ENCODE measurements at places on chromosomes 7 and 10.

DNA sequence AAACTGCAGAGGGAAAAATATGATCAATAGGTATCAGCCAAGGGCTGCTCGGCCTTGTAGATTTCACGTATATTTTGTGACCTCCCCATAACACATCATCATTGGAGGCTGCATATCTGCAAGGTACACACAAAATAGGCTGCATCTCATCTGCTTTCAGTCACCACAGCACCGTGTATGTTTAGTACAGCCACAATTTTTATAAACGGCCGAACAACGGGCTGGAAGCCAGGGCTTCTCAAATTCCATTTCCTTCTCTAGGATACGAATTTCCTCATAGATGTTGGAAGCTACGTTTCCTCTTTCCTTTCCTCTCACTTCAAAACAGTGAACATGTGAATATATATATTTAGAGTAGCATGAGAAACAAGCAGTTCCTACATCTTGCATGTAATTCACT, 20.2 kb upstream of the FOXK1 start:
- no peak for DNase-seq

DNA sequence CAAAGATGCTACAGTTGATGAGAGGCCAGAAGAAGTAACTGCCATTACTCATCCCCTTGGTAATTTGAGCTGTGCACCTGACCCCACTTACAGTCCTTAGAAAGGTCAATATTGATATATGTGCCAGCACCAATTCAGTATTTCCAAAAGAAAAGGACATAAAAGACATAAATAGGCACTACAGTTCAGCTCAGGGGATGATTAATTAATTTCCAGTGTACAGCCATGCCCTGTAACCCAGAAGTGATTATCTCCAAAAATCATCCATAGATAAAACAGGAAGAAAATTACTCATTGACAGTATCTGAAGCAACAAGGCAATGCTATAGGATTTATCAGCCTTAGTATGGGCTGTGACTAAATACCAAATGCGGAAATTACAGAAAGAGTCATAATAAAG, 82.4 kb downstream of the PHYHIPL start:
- no peak for DNase-seq

GRCh38 chr10:71984809-71985388, 20.7 kb downstream of the CHST3 start:
- DNase-seq: no peak

DNA sequence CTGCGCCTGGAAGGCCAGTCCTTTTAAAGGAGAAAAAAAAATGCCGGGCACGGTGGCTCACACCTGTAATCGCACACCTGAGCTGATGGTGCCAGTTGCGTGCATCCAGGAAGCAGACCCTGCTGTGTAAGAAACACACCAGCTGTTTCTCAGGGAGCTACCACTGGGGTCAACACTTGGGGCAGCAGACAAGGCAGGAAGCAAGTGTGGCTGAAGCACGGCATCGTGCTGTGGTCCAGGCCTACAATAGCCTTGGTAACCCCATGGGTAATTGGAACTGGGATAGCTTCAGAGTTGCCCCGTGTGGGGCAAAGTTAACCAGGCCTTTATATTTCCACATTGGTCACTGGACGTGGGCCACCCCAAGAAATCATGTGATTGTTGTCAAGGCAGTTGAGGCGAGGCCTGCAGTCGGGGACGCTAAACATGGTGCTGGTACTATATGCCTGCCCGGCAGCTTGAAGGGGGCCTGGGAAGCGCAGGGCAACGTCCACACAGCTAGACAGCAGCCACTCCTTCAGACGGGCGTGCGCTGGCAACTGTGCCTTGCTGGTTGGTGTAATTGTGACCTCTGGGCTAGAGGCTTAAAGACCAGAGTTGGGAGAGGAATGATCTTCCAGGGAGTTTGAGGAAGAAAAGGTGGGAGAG, 2.5 kb upstream of the TACR2 start:
- DNase-seq: no peak

DNA sequence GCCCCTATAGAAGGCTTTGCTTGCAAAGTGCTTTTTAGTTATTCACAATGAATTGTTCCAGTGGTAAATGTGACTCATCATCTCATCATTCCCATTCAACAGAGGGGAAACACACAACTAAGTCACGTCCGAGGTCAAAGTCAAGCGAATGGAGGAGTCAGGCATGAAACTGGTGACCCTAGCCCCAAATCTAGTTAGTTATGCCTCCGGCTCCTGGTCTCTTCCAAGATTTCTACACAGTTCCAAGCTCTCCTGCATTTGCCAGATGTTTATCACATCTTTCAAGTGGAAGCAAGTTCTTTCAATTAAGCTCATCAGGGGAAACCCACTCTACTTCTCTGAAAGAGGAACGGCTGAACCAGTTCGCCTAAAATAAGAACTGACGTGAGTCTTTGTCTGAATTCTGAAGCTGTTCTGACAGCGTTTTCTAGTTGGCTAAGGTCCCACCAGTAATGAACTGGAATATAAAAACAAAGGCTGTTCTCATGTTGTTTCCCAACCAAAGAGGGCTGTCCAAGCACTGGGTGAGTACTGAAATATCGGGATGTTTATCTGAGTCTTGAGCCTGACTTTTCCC, 140.9 kb upstream of the NRBF2 start:
- no peak for DNase-seq

DNA sequence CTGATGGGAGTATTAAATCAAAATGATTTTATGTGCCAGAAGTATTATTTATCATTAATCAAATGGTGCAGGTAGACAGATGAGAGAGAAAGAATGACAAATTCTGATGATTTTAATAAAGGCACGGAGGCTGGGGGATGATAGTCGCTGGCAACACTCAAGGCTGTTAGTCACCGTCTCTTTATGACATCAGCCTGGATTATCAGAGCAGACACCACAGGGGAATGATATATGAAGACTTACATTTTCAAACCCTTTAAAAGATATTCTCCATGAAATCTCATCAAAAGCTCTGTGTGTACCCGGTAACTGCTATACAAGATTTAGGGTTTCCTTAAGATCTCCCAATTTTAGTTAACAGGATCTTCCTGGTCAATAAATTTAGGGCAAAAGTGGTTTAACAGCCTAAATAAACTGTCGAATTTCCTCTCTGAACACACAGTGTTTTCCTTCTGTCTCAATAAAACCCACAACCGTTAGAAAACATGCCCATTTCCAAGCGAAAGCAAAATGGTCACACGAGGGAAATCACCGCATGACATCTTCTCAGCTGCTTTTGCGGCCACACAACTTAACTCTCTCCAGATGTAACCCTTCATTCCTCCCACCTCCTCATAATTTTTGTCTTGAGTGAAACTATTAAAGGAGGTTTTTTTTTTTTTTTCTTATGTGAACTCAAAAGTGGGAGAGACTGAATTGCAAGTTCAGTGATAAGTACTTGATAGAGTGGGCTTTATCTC, 133.2 kb upstream of the FAM171A1 start:
- no peak for DNase-seq

DNA sequence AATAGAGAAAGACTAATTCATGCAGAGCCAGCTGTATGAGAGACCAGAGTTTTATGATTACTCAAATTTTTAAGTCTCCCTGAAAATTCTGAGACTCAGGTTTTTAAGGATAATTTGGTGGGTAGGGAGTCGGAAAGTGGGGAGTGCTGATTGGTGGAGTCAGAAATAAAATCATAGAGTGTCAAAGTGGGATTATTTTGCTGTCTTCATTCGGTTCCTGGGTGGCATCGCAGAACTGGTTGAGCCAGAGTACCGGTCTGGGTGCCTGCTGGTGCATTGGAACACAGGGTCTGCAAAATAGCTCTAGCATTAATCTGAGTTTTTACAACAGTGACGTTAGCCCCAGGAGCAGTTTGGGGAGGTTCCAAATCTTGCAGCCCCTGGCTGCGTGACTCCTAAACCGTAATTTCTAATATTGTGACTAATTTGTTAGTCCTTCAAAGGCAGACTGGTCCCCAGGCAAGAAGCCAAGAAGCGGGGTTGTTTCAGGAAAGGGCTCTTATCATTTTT, 32.4 kb downstream of the GPRIN2 start:
- DNase-seq: no peak

DNA sequence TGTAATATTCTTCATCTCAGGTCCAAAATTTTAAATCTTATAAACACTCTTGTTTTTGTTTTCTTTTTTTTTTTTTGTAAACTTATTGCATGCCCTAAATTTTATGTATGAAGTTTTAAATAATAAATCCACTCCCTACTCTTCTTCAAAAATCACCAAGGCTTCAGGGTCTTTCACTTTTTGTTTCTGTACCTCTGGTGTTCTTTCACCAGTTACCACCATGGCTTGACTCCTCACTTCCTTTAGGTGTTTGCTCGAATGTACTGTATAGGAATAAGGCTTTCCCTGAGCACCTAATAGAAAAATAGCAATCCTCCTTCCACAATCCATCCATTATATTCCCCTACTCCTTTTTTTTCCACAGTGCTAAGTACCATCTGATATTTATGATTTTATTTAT, 962.8 kb upstream of the POT1 start:
- no peak for DNase-seq

DNA sequence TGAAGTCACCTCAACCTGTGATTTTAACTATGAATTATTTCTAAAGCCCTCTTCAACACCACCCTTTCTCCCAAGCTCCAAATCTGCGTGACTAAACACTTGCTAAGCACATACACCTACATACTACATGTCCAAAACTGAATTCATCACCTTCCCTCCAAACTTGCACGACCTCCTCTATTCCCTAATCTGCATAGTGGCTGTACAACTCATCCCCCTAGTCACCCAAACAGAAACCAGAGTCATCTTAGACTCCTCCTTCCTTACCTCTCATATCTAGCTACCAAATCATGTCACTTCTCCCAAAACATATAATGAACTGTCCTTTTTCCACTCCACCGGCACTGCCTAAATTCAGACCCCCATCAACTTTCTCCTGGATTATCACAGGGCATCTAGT, 16.2 kb downstream of the ARHGAP21 start:
- no peak for DNase-seq

- no peak for DNase-seq
Observed at GRCh38 chr10:76492026-76492425, 1060.6 kb downstream of the LRMDA start.

- DNase-seq: no peak
Observed at GRCh38 chr7:53531-53930, 138.8 kb upstream of the FAM20C start.

DNA sequence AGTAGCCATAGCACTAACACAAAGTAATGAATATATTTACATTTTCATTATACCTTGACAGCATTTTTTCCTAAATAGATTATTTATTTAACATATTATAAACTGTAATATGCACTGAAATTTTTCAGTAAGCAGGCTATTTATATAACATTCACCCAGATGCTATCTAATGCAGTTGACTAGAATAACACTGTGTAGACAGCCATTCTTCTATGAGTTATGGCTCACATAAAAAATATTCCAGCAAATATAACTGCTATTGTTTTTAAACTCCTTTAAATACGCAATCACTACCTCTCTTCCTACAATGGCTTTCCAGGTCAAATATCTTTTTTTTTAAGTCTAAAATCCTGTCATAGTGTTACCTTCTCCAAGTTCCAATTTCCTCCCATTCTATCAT, 21.6 kb downstream of the TPK1 start:
- no peak for DNase-seq

DNA sequence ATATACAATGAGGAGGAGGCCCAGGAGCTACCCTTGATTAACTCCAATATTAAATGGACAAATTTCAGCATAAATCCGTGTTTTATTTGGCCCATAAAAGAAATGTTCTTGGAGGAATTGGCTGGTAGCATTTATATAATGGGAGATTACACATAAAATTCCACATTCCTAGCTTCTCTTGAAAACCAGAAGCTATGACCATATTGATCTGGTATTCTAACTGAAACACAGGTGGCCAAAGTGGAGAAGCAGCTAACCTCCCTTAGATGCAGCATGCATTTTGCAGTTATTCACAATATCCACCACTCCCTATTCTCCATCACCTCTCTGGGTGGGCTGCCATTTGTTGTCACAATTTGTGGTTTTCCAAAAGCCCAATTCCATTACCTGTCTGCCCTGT, 148.8 kb upstream of the CACNA2D1 start:
- DNase-seq: no peak

DNA sequence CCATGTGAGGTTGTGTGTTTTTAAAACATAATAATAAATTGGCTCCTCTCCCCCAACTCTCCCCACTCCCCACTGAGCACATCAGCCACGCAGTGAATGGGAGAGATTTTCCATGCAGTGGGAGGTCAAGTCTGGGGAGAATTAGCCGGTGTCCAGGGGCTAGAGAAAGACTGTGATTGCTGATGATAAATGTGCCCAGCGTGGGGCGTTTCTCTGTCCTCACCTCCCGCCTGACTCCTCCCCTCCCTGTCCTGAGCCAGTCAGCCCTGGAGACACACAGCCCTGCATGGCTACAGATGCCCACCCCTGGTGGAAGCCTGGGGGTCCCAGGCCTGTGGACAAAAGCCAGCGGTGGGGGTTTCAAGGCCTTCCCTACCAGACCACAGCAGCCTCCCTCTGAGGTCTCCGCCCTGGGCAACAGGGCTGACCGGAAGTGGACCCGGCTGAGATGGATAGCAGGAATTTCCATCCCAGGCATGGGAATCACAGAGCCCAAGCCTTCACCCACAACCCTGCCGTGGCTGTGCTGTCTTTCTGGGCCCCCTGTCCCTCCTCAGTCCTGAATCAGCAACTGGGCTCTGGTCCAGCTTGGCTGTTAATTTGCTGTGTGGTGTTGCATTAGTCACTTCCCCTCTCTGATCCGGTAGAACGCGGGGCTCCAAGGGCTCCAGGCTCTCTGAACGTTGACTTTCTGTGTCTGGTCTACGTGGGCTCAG, 46.8 kb upstream of the SLC29A3 start:
- no peak for DNase-seq

DNA sequence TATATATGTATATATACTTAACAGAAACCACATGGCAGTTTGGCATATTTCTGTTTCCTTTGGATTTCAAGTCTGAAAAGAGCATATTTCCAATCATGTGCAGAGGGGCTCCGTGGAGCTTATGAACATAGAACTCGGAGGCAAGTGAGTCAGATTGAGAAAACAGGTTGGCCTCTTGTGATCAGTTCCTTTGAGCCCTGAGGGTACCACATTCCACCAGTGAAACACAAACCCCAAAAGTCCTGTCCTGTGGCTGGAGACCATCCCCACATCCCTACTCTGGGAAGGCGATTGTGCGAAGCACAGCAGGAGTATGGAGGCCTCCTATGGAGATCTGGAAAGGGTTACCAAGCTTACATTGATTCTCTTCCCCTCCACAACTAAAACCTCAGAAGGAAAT, 196.7 kb upstream of the TMEM72 start:
- no peak for DNase-seq

- no peak for DNase-seq
Observed at GRCh38 chr7:5139998-5140397, 50.0 kb upstream of the WIPI2 start.

- no peak for DNase-seq
Observed at GRCh38 chr7:39421661-39422060, 144.5 kb upstream of the YAE1 start.

- no peak for DNase-seq
Observed at GRCh38 chr7:80699045-80699638, 60.7 kb downstream of the CD36 start.
